ENCODE measurements at places on chromosomes 7 and 10.

GRCh38 chr7:107559864-107560263, 3.9 kb downstream of the COG5 start:
- DNase-seq: no peak

- DNase-seq: no peak
Observed at GRCh38 chr7:11300241-11300640, 326.6 kb downstream of the PHF14 start.

DNA sequence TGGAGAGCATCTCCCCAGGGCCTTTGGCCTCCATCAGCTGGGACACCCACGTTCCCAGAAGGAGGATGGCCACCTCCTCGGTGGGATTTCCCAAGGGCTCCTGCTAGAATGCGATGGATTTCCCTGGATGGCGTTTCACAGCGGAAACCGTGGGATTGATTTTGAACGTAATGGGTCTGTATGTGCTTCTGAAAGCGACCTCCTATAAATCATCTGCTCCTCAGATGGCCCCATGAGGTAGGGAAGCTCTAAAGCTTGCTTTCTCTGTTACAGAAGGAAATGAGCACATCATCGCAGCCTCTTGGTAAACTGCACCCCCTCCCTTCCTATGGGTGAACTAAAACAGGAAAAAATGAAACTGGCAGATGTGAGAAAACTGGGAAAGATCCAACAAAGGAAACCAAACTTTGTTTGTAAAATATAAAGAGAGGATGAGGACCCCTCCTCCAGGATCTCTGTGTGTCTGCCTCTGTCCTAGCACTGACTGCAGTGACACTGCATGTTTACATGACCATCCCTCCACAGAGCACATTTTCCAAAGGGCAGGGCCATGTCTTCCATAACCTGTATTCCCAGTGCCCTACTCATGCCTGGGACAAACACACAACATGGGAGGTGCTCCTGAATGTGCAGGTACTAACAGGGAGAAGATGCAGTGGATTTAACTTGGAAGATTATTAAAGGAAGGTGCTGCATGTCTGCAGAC, 57.6 kb downstream of the LYZL1 start:
- no peak for DNase-seq

DNA sequence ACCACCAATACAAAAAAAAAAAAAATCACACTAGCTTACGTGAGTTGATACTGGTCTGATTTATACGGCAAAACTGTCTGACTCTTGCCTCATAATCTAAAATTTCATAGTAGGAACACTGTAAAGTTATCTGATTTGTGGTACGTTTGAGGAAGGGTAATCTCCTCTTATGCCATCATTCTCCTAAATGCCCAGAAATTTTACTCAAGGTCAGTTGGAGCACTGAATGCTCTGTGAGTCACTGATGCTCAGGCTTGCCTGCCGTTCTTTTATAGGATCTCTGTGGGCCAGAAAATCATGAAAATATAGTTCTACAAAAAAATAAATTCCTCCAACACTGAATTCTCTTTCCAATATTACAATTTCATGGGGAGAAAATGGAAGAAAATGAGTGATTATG, 135.7 kb downstream of the PDE1C start:
- no peak for DNase-seq

DNA sequence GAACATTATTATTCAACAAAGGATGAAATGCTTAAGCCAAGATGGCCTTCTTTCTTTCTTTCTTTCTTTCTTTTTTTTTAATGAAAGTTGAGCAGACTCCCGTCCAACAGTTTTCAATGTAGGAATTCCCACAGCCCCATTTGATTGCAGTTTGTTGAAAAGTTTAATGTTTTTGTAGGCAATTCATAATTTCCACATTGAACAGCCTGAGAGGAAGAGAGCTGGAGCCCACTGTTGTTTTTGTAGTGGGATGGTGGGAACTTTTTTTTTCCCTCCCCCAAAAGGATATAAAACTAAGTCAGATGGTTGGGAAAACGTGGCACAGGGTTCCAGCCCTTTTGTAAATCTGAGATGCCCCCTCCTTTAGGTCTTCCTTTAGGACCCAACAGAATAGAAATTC, 86.6 kb downstream of the TCF7L2 start:
- no peak for DNase-seq

All from Caki2 (cell line).